ENCODE measurements at places on chromosomes 12 and 14. TPM values are rescaled to one million over a fixed set of nuclear protein-coding genes. Genes with fewer than 3 reads are reported as not detected.

GDF3 gene
- total RNA-seq, result not detected

LRRC10 gene
- total RNA-seq, result not detected

ZFHX2 gene
- 0.63 TPM for total RNA-seq

RPL10L gene
- total RNA-seq, result not detected

ALX1 gene
- not detected for total RNA-seq

FBLN5 gene
- 119 TPM for total RNA-seq

- DNase-seq, result no peak
Measured at GRCh38 chr12:5447320-5447719, 15.4 kb downstream of the NTF3 start.

DNA sequence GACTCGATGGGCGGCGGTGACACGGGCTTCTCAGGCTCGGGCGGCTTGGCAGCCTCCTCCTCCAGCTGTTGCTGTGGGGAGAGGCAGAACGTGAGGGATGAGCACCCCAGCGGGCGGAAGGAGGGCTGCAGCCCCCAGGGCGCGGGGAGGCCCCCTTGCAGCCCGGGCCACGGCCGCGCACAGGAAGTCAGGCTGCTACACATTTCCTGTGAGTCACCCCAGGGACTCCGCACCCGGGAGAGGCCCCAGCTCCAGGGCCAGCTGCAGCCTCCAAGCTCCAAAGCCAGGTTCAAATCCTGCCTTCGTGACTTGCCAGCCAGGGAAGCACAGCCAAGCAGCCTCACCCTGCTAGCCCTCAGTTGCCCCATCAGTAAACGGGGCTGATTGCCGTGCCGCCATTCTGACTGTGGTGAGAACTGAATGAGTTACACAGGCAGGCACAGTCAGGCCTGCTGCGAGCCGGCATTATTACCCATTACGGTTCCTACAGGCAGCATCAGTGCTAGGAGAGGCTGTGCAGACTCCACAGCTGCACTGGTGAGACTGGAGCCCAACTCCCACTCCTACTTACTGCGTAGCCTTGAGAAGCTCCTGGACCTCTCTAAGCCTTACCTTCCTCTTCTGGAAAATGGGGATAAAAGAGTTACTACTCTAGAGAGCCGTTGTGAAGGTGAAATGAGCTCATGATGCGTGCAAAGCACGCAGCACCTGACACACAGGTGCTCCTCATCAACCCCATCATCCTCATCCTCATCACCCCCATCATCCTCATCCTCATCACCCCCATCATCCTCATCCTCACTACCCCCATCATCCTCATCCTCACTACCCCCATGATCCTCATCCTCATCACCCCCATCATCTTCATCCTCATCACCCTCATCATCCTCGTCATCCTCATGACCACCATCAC is 100.9 kb downstream of the NCOR2 start:
- no peak for DNase-seq

DNA sequence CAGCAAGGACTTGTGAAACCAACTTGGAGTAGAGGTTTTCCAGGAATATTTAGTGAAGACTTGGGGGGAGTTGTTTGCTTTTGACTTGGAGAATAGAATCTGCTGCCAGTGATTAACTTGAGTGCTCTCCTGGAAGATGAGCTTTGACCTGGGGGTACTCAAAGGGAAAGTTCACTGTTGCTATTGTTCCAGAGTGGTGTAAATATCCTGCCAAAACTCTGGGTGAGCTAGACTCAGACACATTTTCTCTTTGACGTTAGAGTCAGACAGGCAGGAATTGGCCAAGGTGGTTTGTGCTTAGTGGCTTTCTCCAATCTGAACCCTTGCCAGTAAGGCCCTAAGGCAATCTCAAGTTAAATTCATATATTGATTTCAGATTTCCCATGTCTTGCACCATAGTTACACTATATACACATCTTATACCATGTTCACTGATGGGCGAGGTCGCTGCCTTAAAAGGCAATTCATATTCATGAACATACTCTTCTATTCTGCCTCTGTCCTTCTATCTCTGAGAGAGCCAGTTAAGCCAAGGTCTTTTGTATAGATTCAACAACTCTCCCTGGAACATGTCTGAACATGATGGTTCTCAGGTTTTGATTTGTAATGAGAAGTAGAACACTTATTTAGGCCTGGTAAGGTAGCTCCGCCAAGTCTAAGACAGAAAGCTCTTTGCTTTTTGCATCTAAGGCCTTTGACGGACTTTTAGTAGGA is 204.6 kb upstream of the SLC38A2 start:
- no peak for DNase-seq

DNA sequence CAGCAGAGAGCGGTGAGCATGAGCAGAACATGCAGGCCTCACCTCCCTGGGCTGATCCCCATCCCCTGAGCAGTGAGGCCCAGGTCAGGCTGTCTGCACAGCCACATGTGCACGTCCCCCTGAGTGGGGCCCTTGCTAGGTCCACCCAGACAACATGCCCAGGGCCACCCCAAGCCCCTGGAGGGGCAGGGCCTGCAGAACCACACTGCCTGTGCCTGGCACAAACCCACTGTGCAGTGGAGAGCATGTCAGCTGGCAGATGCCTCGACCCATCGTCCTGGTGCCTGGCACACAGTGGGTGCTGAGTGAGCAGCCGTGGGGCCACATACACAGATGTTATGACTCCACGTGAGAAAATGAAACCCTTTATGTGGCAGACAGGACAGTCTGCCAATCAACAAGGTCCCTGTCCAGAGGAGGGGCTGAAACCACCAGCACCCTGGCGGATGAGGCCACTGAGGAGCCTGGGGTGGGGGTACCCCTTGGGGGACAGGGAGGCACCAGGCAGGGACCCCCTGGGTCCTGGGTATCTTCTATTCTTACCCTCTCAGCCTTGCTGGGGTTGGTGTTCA is 8.3 kb downstream of the ANHX start:
- no peak for DNase-seq

DNA sequence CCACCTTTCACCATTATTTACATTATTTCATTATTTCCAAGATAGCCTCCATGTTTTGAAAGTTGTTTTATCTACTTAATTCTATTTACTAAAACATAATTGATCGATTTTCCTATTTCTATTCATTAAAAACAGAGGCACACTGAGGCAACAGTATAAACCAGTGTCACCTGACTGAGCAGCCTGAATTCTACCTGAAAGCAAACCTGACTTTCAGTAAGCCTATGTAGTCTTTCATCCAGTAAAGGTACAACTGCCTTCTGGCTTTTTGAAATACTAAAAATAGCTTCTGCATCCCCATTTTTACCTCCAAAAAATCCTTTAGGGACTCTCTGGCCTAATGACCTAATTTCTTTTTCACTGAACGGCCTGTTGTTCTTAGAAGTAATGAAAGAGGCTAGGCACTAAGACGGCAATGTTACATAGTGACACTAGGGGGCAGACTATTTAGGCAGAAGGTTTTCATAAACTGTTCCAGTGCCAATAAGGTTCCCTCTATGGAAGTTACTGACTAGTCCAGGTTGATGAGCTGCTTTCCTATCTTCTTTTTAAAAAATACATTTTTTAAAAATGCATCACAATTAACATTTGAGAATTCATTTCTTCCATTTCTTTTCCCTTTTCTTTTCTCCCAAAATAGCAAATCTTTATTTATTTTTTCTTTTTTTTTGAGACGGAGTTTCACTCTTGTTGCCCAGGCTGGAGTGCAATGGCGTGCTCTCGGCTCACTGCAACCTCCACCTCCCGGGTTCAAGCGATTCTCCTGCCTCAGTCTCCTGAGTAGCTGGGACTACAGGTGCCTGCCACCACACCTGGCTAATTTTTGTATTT is 17.5 kb downstream of the ANAPC5 start:
- no peak for DNase-seq

- DNase-seq, result no peak
Measured at GRCh38 chr14:50417853-50418252, 21.2 kb upstream of the CDKL1 start.

DNA sequence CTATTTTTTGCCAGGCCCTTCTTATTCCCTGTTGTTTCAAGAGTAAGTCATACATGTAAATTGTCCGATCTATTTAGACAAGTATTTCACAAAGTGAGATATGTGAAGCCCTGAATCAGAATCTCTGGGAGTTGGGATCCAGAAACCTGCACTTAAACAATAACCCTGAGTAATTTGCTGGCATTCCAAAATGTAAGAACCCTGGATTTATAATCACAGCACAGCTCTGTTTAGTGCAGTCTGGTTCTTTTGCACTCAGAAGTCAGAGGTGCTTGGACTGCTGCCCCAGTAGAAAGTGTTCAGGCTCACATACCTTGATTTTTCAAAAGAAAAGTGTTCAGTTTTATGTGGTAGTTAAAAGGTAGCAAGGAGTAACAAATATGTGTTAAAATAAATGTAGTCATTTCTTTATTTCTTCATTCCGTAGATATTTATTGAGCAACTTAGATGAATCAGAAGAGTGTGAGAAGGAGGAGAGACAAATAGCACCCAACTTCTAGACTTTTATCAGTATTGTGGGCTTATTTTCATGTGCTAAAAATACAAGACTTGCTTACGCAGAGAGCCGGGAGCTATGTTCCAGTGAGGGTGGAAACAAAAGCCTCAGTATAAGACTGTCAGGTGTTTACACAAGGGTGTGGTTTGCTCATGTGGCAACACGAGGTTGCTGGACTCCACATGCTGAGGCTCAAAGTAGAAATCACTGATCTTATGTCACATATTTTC is 70.1 kb downstream of the SYNE2 start:
- DNase-seq, result no peak

- DNase-seq, result no peak
Measured at GRCh38 chr12:116639765-116640164, 80.6 kb downstream of the MAP1LC3B2 start.

DNA sequence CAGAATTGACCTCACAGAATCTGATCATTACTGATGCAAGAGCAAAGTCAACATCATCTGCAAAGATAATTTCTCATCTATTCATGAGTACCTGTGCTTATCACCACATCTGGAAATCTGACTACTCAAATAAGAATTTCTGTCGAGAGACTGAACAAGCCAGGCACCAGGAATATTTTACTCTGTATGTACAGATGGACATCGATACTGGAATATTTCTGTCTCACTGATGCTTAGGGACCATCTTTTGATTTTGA is 105.2 kb downstream of the BICD1 start:
- no peak for DNase-seq

Data from omental fat pad (tissue), 4 donors.